DND-41 (cell line): ENCODE measurements at places on chromosomes 7 and 10.

- H3K27ac ChIP-seq: no peak overlapping the region
- H3K4me3 ChIP-seq: no peak overlapping the region
- DNase-seq: no peak
Measured at GRCh38 chr7:50821457-50822008, 38.8 kb upstream of the GRB10 start.

- H3K27ac ChIP-seq: no peak overlapping the region
- H3K4me1 ChIP-seq: no peaks in the 10 kb centered on the region
- no peaks in the 10 kb centered on the region for H3K27me3 ChIP-seq
- no peak overlapping the region for H3K4me3 ChIP-seq
Measured at GRCh38 chr10:32905466-32905865, 52.6 kb downstream of the ITGB1 start.

GRCh38 chr10:49614242-49615198 is 683 bp downstream of the CHAT start:
- H3K27ac ChIP-seq: no peak overlapping the region
- H3K4me1 ChIP-seq: no peaks in the 10 kb centered on the region
- no peak overlapping the region for H3K4me3 ChIP-seq
- H3K27me3 ChIP-seq: no peaks in the 10 kb centered on the region
- H3K36me3 ChIP-seq: no peaks in the 10 kb centered on the region

DNA sequence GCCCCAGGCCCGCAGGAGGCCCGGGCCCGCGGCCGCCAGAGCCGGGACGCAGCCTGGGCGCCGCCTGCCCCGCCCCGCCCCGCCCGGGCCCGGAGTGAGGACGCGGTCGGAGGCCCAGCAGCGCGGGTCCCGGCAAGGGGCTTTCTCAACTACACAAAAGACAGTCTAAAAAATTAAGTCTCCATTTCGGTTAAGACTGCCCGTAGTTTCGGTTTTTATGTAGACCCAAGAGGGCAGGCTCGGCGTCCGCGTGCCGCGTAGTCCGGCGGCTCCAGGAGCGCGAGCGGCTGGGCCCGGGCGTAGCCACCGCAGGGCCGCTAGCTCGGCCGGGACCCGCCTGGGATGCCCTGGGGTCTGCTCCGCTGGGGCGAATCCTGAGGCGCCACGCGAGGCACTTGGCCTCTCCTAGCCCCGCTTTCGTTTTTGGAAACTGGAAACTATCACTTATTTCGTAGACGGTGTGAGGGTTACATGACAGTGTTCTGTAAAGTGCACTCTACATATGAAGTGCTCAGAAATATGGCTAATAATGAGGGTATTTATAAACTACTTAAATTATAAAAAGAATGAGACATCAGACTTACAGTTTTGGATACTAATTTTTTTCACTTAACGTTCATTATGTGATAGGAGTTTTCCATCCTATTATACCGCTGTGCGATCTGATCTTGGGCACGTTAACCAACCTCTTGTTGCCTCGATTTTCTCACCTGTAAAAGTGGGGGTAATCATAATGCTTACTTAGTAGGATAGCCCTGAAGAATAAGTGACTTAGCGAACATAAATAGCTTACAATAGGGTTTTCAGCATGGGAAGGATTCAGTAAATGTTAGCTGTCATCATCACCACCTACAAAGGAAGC is 573 bp downstream of the BLVRA start:
- H3K36me3 ChIP-seq: no peaks in the 10 kb centered on the region
- no peaks in the 10 kb centered on the region for H3K27me3 ChIP-seq
- 0 out of 2 replicates have a peak overlapping the region, but pooled peaks have one; percentile 4 for H3K27ac ChIP-seq
- peaks cover 24% of the 10 kb centered on the region for H3K4me1 ChIP-seq
- peak overlapping the region; percentile 59 for H3K4me3 ChIP-seq

DNA sequence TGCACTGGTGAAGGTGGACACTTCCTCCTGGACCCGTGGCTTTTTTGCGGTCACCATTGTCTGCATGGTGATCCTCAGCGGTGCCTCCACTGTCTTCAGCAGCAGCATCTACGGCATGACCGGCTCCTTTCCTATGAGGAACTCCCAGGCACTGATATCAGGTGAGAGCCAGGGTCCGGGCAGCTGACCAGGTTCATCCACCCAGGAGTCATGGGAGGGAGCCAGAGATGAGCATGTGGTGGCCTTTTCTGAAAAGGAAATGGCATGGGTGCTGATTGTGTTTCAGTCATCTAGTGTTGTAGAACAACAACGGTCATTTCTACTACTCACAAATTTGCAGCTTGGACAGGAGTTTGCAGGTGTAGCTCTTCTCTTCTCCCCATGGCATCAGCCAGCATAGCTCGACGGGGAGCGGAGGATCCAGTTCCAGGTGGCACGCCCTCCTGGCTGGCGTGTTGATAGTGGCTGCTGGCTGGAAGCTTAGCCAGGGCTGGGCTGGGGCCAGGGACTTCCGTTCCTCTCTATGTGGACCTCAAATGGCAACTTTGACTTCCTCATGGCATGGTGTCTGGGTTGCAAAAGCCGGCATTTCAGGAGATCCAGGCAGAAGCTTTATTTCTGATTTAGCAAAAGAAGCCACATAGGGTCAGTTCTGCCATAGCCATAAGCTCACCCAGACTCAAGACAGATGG is 32.7 kb downstream of the SLC29A3 start:
- H3K36me3 ChIP-seq: peaks cover 15% of the 10 kb centered on the region
- H3K27ac ChIP-seq: no peak overlapping the region
- no peaks in the 10 kb centered on the region for H3K27me3 ChIP-seq
- no peak for DNase-seq
- H3K4me1 ChIP-seq: no peaks in the 10 kb centered on the region

GRCh38 chr7:1385809-1386622 is 73.3 kb downstream of the MICALL2 start:
- H3K4me3 ChIP-seq: no peak overlapping the region
- H3K27me3 ChIP-seq: peaks cover 2% of the 10 kb centered on the region
- no peaks in the 10 kb centered on the region for H3K4me1 ChIP-seq
- H3K36me3 ChIP-seq: no peaks in the 10 kb centered on the region

DNA sequence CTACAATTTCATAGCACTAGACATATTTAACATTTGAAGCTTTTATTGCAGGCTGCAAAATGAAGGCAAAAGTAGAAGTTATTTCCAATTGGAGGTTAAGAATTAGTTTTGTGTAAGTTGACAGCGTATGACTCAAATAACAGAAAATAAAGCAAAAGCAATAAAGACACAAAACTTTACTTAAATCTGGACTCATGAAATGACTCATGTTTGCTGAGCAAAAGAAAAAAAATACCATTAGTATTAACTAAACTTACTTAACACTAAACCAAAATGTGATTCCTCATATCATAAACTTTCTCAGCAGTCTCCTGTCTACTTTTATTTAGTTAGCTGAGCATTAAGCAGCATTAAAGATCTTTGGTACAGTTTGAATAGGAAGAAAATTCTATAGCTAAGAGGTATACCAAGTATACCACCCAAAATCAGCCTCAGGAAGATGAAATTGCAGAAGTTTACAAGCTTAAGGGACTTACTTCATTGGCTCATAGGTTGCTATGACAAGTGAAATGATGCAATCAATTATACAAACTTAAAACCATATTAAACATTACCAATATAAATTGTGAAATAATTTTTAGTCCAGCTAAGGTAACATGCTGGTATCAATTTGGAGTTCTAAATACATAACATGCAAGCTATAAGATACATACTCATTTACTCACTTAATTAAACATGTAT is 1131.4 kb downstream of the XPNPEP1 start:
- H3K27ac ChIP-seq: no peak overlapping the region
- no peak overlapping the region for H3K4me3 ChIP-seq
- H3K27me3 ChIP-seq: no peaks in the 10 kb centered on the region
- DNase-seq: no peak

- DNase-seq: no peak
- no peaks in the 10 kb centered on the region for H3K4me1 ChIP-seq
- no peaks in the 10 kb centered on the region for H3K36me3 ChIP-seq
- no peak overlapping the region for H3K27ac ChIP-seq
- H3K27me3 ChIP-seq: no peaks in the 10 kb centered on the region
Measured at GRCh38 chr7:113764401-113765035, 154.3 kb downstream of the PPP1R3A start.

DNA sequence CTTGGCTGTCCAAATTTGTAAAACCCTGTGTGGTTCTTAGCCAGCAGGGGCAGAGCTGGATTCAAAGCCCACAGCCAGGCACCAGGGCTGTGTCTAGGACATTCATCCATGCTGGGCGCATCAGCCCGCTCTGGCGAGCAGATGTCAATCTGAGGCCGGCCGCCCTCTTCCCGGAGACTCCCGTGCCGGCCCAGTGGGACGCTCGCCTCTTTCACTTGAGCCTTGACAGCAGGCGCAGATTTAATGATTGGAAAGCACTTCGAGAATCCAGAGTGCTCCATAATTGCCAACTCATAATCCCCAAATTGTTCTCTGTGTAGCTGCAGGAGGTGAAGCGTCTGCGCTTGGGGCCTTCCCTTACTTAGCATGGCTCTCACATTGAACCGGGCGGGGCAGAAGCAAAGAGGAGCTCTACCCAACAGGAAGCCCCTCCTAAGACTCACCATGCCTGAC is 36.7 kb downstream of the SLIT1 start:
- no peak for DNase-seq
- H3K36me3 ChIP-seq: no peaks in the 10 kb centered on the region
- no peaks in the 10 kb centered on the region for H3K27me3 ChIP-seq
- H3K4me1 ChIP-seq: no peaks in the 10 kb centered on the region
- H3K4me3 ChIP-seq: no peak overlapping the region

DNA sequence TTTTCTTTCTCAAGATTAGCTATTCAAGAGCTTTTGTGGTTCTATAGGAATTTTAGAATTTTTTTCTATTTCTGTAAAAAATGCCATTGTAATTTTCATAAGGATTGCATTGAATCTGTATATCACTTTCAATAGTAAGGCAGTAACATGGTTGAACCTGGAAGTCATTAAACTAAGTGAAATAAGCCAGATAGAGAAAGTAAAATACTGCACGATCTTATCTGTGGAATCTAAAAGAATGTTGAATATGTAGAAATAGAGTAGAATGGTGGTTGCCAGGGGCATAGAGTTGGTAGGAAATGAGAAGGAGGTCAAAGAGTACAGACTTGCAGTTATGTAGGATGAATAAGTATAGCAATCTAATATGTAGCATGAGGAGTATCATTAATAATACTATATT is 1073.5 kb upstream of the LRRN3 start:
- no peak for DNase-seq
- H3K36me3 ChIP-seq: no peaks in the 10 kb centered on the region
- H3K4me3 ChIP-seq: no peak overlapping the region

GRCh38 chr10:75940742-75941141 is 509.3 kb downstream of the LRMDA start:
- no peaks in the 10 kb centered on the region for H3K36me3 ChIP-seq
- H3K27me3 ChIP-seq: no peaks in the 10 kb centered on the region
- no peaks in the 10 kb centered on the region for H3K4me1 ChIP-seq
- no peak overlapping the region for H3K4me3 ChIP-seq
- DNase-seq: no peak

GRCh38 chr7:50970092-50970491 is 187.4 kb upstream of the GRB10 start:
- H3K27ac ChIP-seq: no peak overlapping the region
- H3K4me3 ChIP-seq: no peak overlapping the region
- DNase-seq: no peak
- H3K4me1 ChIP-seq: no peaks in the 10 kb centered on the region

DNA sequence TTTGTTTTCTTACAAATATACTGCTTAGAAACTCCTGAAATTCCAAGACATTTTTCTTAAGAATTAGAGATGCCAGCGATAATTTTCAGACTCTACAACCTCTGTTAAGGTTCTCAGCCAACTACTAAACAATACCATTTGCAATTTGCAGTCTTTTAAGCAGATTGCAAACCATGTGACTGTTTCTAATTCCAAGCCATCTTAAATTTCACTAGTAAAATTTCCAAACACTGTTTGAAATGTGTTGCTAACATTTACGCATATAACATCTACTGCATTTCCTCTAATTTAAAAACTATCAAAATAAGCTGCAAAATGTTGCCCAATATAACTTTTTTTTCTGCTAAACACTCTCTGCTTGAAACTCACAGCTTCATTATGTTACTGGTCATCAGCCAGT is 56.0 kb upstream of the MACROH2A2 start:
- no peak for DNase-seq
- no peaks in the 10 kb centered on the region for H3K36me3 ChIP-seq
- no peak overlapping the region for H3K27ac ChIP-seq
- H3K4me1 ChIP-seq: no peaks in the 10 kb centered on the region

DNA sequence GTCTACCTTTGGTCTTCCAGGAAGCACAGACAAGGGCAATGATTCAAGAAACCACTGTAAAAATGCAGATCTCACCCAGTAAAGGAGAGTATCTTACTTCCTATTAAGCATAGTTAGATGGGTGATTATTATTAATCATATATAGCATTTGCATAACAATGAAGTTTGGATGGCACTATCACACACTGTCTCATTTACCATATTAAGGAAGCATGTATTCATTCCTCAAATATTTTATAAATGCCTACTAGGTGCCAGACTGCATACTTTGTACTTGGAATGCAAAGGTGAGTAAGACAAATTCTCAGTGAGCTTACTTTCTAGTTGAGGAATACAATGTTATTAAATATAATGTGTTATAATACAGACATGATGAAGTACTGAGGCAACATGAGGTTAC is 53.9 kb upstream of the SKAP2 start:
- DNase-seq: no peak
- H3K4me1 ChIP-seq: no peaks in the 10 kb centered on the region
- peaks cover 22% of the 10 kb centered on the region for H3K27me3 ChIP-seq
- H3K27ac ChIP-seq: no peak overlapping the region
- no peak overlapping the region for H3K4me3 ChIP-seq

GRCh38 chr7:137846549-137846826 is 286 bp downstream of the DGKI start:
- no peaks in the 10 kb centered on the region for H3K36me3 ChIP-seq
- no peak for DNase-seq
- no peak overlapping the region for H3K27ac ChIP-seq
- H3K4me3 ChIP-seq: no peak overlapping the region
- no peaks in the 10 kb centered on the region for H3K27me3 ChIP-seq

- DNase-seq: no peak
- H3K27me3 ChIP-seq: peaks cover 4% of the 10 kb centered on the region
- no peaks in the 10 kb centered on the region for H3K36me3 ChIP-seq
- H3K27ac ChIP-seq: no peak overlapping the region
- no peak overlapping the region for H3K4me3 ChIP-seq
Measured at GRCh38 chr10:121368347-121369025, 229.8 kb downstream of the FGFR2 start.
